ENCODE measurements at places on chromosomes 3 and 15.

DNA sequence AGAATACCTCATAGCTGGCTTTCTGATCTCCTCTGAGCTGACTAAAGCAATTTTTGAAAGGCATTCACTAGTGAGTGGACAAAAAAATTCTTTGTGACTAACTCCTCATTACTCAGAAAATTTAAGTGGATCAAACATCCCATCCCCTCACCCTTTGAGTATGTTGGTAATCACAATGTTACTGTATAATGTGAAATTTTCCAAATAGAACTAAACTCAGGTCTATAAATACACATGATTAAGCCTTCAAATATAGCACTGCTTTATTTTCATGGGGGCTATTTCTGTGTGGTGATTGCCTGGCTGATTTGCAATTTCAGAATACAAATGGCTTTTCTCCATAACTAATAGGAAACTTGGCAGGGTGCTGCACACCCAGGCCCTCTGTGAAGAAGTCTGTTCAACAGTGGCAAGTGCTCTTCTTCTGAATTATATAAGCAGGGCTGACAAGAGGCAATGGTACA lies 45.9 kb upstream of the ACTC1 start:
- no peak for DNase-seq

GRCh38 chr15:87547470-87548181 lies 708.9 kb downstream of the NTRK3 start:
- DNase-seq: no peak

DNA sequence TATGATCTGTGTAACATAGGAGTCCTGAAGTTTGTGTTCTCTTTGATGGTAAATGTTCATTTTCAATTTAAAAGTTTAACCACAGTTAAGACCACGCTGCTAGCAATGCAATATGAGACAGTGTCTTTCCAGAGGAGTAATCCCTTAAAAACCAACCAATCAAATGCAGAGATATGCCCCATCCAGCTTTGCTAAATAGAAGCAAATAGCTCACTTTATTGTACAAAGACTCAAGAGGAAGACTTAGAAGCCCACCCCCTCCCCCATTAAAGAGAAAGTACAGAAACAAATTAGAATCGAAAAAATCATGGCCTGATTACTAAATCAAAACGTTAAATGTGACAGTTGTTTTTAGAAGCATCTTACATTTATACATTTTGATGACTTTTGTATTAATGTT lies 2.1 kb upstream of the ANP32A start:
- DNase-seq: no peak

DNA sequence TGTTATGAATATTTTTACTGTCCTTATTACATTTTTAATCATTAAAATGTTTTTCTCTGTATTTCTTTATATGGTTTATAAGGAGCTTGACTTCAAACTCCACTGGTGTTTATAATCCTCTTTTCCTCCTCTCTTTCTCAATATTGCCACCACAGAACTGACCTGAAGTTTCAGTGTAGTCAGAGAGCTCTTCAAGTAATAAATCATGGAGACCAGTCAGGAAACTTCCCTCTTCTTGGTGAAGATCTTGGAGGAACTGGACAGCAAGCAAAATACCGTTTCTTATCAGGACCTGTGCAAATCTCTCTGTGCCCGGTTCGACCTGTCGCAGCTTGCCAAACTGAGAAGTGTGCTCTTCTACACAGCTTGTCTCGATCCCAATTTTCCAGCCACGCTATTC lies 23.8 kb downstream of the MINAR1 start:
- no peak for DNase-seq

- no peak for DNase-seq
Measured at GRCh38 chr15:89899295-89899945, 5.6 kb upstream of the AP3S2 start.

GRCh38 chr3:135650309-135650708 lies 315.2 kb upstream of the PPP2R3A start:
- no peak for DNase-seq

DNA sequence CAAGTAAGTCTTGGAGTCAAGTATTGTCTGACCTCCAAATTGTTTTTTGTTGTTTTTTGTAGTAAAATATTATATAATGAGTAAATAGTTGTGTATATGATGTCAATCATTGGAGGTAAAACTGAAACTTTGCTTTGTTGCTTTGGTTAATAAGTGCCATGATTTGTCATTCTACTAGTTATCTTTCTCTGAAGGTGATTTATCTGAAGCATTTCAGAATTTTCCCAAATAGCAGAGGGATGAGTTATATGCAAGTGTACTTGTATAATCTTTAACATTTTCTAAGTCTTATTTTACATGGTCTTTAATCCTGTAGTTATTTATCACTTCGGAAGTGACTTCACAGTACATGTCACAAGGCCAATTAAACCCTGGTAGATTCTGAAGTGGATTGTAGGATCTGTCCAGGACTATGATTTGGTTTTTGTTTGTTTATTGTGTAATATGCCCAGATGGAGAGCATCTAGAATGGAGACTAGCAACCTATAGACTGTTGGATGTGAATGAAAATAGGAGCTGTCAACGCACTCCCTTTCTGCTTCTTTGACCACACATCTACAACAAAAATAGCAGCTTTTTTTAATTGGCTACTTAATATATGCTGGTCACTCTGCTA lies 93.1 kb upstream of the SAMMSON start:
- no peak for DNase-seq

DNA sequence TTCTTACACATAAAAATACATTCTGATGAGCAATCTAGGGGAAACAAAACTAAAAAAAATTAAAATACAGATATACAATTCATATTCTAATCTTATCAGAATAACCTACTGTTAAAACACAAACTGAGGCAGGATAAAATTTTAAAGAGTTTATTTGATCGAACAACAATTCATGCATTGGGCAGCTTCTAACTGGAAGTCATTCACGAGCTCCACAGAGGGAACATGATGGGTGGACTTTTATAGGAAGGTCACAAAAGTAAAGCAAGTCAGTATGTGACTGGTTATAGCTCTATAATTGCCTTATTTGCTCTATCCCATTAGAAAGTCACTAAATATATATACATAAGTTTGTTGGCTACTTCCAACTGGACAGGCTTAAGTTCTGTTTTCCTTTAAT lies 1057.5 kb upstream of the CFAP20DC start:
- DNase-seq: no peak

GRCh38 chr3:23440416-23441294 lies 237.5 kb downstream of the UBE2E2 start:
- DNase-seq: no peak

DNA sequence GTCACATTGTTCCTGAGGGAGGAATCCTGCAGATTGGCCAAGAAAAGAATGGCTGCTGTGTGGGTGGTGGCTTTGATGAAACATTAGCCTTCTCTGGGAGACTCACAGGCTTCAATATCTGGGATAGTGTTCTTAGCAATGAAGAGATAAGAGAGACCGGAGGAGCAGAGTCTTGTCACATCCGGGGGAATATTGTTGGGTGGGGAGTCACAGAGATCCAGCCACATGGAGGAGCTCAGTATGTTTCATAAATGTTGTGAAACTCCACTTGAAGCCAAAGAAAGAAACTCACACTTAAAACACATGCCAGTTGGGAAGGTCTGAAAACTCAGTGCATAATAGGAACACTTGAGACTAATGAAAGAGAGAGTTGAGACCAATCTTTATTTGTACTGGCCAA lies 6.1 kb downstream of the PTX3 start:
- no peak for DNase-seq

DNA sequence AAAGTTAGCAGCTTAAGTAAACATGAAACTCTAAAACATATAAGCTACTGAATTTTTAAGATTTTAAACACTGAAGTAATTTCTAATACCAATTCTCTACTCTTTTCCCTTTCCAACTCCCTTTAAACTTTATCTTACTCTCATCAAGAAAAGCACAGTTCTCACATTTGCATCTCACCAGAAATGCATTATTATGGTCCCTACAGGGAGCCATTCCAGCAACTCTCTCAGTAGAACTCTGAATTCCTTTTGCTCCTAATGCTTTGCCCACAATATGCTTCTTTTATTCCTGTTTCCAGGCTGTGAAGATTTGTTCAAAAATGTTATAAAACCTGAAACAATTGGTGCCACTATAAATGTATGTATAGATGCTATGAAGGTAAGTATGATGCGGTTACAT lies 83.4 kb downstream of the TFDP2 start:
- DNase-seq: no peak

- peak; percentile 14 for DNase-seq
Measured at GRCh38 chr3:104750581-104750980, 616.1 kb upstream of the ALCAM start.

DNA sequence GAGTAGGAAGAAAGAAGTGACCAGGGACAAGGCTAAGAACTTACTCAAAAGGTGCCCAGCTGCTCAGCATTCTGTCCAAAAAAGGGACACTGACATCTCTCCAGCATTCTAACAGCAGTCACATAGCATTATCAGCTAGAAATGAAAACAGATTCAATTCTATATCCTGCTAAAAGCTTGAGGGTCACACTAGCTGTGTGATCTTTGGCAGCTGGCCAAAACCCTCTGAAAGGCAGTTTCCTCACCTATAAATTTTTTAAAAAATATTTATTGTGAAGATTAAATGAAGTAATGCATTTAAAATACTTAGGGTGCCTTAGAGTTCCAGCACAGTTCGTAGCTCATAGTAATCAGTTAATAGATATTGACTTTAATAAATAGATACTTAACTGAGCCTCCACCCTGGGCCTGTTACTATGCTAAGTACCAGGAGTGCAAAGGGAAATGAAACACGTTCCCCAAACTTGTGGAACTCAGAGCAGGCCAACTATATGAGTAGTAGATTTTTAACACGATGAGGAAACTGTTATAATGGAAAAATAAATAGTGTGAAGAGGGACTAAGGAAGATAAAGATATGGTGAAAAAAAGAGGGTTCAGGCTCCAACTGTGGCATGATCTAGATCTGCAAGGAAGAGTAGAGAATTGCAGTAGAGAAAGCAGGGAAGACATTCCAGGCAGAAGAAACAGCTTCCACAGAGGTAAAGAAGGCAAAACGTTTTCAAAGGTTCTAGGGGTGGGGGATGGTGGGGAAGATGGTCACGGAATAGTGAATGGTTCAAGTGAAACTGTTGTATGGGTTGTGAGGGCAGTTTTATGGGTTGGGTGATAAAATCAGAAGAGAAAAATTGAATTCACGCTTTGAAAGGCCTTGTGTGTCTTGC lies 11.4 kb downstream of the CD86 start:
- no peak for DNase-seq

DNA sequence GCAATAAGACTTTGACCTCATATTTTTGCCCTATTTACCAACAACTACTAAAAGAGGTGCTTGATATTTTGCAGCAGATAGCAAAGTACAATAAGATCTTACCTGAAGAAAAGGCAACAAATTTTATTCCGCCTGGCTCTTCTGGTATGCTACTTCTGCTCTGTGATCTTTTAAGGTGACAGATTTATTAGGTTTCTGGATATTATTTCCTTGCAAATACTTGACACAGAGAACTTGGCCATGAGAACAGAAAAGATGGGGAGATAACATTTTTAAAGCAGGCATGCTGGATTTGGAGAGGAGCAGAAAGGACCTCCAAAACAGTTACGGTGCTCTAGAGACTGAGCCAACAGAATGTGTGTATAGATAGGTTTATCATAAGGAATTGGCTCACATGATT lies 86.7 kb upstream of the RNF7 start:
- DNase-seq: no peak

- DNase-seq: no peak
Measured at GRCh38 chr15:59290295-59291212, 82.1 kb downstream of the MYO1E start.

DNA sequence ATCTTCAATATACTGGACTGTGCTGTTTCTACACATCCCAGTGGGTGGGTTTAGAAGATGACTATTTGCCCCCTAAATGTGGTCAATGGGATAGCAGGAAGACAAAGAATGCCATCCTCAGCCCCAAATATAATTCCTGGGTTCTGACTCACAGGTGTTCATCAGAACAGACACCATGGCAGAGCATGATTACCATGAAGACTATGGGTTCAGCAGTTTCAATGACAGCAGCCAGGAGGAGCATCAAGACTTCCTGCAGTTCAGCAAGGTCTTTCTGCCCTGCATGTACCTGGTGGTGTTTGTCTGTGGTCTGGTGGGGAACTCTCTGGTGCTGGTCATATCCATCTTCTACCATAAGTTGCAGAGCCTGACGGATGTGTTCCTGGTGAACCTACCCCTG lies 3.0 kb downstream of the CXCR6 start:
- no peak for DNase-seq

- no peak for DNase-seq
Measured at GRCh38 chr3:136979684-136980083, 21.9 kb downstream of the IL20RB start.

DNA sequence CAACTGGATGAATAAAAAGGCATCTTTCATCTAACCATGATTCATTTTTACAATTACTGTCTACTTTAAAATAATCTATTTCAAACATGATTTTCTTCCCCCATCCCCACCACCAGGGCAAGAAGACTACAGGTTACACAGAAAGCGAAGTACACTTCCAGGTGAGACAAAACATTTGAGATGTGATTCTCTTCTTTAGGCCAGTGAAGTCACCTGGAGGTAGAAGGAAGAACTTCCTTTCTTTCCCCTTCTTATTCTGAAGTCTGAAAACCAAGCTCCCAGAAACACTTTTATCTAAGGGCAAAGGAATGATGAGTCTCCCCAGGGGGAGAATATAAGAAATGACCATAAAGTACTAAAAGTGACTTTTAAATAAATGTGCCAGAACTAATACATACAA lies 36.7 kb downstream of the SHQ1 start:
- no peak for DNase-seq

DNA sequence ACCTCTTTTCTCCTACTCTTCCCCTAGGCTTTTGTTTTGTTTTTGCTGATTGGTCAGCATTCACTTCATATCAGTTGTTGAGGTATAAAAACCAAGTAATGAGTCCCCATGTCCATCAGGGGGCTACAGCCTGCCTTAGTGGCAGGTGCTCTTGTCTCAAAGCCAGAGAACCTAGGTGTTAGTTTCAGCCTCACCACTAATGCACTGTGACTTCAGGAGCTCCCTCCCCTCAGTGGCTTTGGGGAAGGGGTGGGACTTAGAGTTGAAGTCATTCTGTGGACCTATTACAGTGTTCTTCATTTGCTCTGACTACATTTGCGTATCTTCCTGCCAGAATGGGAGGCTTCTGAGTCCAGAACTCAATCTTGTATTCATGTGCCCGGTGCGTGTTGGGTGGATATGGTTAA lies 41.6 kb downstream of the NR2C2 start:
- no peak for DNase-seq

DNA sequence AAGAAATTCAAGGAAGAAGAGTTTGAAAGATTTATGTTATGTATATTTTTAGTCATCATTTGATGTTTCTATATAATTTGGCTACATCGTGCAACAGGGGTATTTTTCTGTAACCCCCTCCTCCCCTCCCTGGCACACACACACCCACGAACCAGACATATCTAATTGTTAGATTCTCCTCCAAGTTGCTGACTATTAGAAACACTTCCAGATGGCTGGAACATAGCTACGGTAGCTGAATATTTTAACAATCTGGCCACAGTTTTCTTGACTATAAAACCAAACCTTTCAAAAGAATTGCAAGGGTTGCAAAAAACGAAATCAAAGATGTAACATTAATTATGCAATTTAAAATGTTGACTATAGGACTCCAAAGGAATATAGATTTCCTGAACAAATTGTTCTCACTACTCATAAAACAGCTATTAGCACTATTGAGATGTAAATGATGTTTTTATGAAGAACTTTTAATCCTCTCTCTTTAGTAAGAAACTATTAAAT lies 154.4 kb downstream of the CHL1 start:
- no peak for DNase-seq

All from NCI-H748 treated with DMSO at 0.1 percent for 48 hours (cell line).